ENCODE measurements at places on chromosomes 4 and X.

GRCh38 chr4:41287005-41287404 lies 30.3 kb downstream of the UCHL1 start:
- DNase-seq = no peak

DNA sequence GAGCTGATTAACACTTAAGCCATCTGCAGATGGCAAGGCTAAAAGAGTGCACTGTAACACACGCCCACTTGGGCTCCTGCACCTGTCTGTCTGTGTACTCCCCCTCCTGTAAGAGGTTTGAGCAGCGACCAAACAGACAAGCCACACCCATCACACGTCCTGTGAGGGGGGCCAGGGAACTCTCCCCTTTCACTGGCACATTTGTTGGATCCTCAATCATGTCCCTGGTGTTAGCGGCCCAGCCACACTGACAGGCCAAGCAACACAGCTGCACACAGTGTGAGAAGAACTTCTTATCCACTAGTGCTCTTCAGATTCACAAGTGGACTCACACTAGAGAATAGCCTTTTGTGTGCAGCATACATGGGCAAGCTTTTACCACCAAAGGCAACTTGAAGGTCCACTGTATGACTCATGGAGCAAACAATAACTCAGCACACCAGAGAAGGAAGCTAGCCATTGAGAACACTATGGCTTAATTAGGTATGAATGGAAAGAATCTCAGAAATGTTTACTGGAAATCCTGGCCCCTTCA lies 29.1 kb upstream of the UTP14A start:
- no peak for DNase-seq

- no peak for DNase-seq
These were observed 328.0 kb downstream of the PPP3CA start for GRCh38 chr4:101019313-101019712.

DNA sequence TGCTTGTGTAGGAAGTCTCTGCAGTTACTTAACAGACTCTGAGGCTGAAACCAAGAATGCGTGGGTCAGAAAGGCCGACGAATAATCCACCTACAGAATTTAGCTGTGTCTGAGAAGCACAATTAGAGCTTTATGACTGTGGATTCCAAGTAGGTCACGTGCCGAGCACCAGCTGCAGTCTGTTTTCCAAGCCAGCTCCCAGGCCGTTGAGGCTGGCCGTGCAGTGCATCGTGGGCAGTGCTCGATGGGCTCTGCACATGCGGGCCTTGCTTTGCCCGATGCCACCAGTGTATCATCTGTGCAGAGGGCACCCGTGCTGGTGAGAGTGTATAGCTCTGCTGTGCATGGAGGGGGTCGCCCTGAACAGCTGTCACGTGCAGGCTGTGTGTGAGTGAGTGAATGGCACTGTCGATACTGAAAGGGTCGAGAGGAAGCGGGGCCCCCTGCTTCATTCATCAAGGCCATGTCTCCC lies 67.5 kb upstream of the CLDN34 start:
- DNase-seq = no peak

- no peak for DNase-seq
These were observed 19.8 kb upstream of the ATXN3L start for GRCh38 chrX:13339607-13340006.

GRCh38 chr4:110630688-110631402 lies 8.0 kb upstream of the PITX2 start:
- no peak for DNase-seq

DNA sequence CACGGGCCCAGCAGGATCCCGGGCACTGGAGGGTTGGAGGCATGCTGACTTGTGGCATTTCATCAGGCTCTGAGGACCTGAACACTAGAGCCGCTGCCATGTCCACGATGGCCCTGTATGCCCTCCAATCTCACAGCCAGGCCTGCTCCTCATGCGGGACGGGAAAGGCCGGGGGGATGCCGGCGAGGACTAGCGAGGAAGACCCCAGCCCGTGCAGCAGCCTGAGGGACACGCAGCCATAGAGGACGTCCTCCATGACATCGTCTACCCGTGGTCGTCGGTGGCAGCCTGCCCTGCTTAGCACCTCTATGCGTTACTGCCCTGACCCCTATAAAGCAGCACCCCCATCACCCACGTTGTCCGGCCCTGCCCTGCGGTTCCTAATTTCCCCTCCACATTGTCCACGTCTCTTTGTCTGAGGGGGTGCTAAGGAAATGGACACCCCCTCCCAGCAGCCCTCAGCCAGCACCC lies 32.6 kb downstream of the HMX1 start:
- DNase-seq = peak; percentile 5

- no peak for DNase-seq
These were observed 187.2 kb downstream of the AR start for GRCh38 chrX:67731061-67731460.

DNA sequence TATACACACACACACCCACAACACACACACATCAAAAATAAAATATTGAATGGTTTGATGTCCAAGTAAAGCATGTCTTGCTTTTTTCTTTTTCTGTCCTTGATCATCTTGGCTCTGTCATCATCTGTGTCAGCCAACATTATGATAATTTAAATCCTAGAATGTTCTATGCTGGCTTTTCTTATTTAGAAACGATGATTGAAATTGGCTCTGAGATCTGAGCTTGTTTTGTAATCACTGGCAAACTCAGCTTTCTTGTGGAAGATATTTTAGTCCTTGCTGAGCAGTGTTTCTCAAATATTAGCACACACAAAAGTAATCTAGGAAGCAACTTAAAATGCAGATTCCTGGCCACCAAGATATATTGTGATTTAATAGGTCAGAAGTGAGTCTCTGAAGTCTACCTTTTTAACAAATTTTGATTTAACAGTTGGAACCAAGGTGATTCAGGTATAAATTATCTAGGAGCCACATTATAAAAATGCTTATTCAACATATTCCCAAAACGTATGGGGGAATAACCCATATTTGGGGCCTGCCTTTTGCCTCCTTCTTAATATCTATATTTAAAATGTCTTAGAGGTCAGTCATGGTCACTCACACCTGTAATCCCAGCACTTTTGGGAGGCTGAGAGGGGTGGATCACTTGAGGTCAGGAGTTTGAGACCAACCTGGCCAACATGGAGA lies 24.0 kb upstream of the DSPP start:
- no peak for DNase-seq

GRCh38 chr4:166839615-166840251 lies 394.6 kb downstream of the SPOCK3 start:
- DNase-seq = no peak

DNA sequence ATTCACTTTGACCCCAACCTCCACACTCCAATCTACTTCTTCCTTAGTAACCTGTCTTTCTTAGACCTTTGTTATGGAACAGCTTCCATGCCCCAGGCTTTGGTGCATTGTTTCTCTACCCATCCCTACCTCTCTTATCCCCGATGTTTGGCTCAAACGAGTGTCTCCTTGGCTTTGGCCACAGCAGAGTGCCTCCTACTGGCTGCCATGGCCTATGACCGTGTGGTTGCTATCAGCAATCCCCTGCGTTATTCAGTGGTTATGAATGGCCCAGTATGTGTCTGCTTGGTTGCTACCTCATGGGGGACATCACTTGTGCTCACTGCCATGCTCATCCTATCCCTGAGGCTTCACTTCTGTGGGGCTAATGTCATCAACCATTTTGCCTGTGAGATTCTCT lies 344 bp downstream of the OR13H1 start:
- no peak for DNase-seq

GRCh38 chr4:146976145-146976544 lies 30.5 kb upstream of the TTC29 start:
- DNase-seq = no peak

DNA sequence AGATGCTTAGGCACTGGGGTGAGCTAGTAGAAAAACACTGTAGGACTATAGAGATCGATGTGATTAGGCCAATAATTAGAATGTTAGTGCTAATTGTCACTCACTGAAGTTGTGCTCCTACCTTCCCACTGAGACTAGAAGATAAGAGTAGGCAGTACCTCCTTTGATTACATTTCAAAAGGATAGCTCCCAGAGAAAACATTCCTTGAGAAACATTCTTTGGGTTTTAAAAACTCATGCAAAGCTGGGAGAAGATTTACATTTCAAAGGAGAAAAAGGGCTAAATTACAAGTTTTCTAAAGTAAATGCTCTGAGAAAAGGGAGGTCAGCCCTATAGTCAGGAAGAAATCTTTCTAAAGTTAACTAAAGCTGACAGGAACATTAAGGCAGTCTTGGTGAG lies 860.3 kb upstream of the NDST4 start:
- no peak for DNase-seq

- DNase-seq = no peak
These were observed 29.7 kb downstream of the PPP1R2C start for GRCh38 chrX:42748067-42748850.

DNA sequence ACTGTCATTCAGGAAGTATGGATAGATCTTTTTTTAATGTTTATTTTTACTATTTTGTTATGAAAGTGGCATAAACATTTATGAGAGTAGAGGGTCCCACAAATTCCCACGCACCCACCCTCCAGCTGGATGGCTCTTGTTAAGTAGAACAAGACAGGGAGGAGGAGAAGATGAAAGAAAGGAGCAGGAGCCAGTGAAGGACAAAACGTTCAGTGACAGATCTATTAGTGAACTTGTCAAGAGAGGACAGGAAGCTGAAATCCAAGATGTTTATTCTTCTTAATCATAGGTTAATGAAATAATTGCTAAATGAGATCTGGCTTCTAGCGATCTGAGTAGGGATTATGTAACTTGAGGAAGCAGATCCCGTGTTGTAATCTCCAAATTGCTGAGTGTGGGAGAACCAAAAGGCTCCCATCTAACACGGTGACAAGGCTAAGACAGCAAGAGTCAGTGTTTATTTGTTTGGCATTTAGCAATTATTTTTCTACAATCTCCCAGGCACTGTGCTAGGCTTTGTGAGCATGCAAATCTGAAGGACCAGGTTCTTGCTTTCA lies 162.5 kb downstream of the SHROOM3 start:
- no peak for DNase-seq

DNA sequence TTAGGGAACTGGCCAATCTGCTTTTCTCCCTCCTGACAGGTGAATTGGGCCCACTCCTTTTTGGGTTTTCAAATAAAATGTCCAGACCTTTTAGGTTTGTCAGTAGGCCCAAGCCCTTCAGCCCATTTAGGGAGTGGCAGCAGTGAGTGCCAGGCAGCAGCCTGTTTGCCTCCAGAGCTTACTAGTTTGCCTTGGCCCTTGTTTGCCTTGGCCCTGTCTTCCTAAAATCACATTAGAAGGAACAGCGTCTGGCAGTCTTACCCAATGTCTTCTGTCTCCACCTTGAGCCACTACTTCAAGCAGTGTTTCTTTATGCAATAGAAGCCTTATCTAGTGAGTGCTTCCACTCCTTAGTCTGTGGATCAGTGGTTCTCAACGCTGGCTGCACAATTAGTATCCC lies 117.1 kb downstream of the TMEM164 start:
- DNase-seq = no peak

- peak; percentile 25 for DNase-seq
These were observed 690 bp upstream of the NEIL3 start for GRCh38 chr4:177308847-177309521.

DNA sequence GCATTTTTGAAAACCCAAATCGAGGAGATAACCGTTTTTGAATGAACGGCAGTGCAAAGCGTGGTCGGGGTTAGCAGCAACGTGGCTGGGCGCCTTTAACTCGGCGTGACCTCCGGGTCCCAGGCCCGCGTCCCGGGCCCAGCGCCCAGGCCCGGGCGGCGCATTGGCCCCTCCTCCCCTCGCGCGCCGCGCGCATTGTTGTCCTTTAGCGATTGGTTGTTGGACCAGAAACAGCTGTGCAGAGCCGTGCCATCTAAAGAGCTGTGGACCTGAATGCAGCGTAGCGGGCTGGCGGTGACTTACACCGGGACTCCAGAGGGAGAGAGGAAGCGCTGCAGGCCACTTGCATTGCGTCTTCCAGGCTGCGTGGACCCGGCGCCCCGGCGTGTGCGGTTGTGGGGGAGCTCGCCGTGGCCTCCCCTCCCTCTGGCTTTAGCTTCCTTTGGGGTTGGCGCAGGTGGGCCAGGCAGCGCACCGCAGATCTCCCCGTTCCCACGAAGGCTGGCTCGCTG lies at the start of gene STOX2:
TSS of gene STOX2 (plus strand) at position 227 of the 512 bp plus-strand sequence. CDS start 1,484 bp downstream, outside the sequence.
- no peak for DNase-seq

GRCh38 chrX:20311505-20311904 lies 44.8 kb upstream of the RPS6KA3 start:
- no peak for DNase-seq

DNA sequence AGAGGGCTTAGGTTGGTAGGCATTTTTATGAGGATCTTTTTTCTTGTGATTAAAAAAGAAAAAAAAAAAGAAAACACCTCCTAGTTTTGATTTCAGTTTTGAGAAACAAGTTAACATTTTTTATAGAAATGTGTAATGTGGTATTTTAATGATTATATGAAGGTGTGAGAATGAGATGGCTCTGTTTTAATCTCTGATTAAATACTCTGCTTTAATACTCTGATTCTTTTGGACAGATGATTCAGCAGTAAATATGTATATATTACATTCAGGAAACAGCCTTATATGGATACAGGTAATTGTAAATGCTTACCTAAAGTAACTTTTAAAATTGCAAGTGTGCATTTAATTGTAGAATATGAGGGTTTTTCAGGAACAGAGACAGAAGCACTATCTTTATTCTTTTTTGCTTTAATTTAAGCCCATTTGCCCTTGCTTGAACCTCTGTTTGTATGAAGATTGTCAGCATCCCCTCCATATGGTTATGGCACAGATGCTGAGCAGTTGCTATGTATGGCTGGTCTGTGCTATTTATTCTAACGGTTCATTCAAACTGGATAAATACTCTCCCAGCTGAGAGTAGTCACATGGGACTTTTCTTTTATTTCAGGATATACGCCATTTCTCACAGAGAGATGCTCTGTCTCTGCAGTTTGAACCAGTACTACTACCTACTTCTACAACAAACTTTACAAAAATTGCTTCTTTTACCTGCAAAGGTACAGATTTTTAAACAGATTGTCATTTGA lies 101.0 kb upstream of the TLR2 start:
- DNase-seq = no peak

GRCh38 chr4:52995360-52996030 lies 133.4 kb downstream of the RASL11B start:
- no peak for DNase-seq

DNA sequence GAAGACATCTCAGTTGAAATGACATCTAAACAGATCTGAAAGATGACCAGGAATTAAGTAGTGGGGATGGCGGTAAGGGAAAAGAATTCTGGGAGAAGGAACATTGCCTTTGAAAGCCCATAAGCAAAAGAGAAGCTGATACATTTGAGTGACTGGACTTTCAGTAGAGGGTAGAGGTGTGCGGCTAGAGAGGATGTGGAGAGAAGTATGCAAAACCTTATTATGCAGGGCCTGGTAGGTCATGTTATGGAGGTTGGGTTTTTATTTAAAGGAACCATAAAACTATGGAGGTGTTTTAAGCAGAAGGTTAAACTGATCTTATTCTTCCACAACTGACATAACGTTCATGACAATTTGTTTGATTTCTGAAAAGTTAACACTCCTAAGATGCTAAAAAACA lies 36.3 kb downstream of the RPS6KA3 start:
- DNase-seq = no peak
